ENCODE measurements at places on chromosomes 4 and X.

DNA sequence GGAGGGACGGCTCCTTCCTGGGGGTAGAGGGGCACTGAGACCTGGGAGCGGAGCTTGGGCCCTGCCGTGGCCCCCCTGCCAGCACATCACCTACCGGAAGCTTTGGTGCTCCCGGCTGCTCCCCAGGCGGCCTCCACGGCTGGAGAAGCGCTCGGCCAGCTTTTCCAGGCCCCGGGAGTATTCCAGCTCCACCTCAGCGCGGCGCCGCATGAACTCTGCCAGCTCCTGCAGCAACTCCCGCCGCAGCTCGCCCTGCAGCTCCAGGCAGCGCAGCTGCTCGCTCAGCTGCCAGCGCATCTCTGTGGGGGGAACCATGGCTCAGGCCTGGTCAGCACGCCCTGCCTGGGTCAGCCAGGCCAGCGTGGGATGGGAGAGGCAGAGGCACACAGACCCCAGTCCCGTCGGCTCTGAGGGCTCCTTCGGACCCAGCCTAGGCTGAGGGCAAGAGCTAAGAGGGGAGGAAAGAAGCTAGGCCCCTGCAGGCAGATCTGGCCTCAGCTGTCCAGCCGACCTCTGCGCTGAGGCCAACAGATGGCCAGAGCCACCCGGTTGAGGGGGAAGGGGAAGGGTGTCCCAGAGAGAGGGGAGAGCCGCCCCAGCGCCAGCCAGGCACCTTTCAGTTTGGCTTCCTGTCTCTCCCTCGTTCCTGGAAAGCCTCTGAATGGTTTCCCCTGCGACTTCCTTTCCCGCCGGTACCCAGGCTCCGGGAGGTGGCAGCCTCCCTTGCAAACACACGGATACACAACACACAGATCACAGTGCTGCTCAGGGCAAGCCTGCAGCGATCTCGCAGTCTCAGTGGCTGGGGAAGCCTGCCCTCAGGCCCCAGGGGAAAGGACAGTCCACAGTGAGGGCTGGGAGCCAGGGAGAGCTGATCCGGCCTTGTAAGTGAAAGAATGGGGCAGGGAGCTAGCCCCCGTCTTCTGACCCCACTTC lies 4.3 kb downstream of the ARHGAP4 start:
- DNase-seq: no peak

DNA sequence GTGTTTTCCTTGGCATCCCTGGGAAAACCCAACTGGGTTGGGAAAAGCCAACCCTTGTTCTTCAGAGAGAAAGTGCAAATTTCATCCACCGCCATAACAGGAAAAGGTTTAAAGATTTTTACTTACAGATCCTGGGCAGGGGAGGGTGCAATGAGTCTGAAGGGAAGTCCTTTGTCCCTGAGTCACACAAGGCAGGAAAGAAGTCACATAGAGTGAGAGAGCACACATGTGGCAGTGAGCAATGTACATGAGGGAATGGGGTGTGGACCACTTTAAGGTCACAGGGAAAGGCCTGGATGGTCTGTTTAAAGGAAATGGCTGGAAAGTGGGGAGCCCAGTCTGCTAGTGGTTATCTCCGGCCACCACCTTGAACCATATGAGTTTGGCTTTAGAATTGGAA lies 248.9 kb downstream of the HS3ST1 start:
- DNase-seq: no peak

DNA sequence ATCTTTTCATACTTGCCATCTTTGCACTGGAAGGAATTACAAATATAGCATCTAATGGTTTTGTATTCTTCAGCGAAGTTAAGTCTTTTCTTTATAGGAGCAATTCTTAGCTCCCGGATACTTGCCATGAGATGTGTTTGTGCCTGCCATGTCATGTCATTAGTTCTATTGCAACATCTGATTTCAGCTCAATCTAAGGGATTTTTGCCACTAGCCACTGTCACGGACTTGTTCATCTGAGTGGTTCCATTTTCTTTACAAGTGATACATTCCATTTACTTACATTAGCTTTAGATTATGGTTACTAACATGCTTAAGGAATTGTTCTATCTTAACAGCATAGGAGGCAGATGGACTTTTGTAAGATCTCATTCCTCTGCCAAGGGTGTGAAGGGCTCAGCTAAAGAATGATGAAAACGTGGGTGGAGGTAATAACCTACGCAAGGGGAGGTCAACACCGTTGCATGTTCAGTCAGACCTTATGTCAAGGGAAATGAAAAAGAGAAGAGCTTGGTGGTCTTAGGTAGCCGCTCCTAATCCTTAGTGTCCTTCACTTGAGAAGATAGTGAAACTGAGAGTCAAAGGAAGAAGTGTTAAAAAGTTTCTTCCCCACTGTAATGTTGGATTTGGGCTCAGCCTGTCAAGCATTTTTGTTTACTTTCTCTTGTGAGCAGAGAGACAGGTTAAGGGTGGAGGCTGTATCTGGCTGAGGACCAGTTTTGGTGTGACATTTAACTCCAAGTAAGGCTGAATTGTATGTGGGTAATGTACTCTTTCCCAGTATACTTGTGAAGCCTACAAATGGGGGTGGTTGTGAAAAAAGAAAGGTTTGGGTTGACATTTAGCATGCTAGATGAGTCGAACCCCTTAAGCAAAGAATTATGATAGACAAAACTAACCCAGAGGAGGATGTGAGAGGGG lies 3.6 kb upstream of the KLHL2 start:
- no peak for DNase-seq

DNA sequence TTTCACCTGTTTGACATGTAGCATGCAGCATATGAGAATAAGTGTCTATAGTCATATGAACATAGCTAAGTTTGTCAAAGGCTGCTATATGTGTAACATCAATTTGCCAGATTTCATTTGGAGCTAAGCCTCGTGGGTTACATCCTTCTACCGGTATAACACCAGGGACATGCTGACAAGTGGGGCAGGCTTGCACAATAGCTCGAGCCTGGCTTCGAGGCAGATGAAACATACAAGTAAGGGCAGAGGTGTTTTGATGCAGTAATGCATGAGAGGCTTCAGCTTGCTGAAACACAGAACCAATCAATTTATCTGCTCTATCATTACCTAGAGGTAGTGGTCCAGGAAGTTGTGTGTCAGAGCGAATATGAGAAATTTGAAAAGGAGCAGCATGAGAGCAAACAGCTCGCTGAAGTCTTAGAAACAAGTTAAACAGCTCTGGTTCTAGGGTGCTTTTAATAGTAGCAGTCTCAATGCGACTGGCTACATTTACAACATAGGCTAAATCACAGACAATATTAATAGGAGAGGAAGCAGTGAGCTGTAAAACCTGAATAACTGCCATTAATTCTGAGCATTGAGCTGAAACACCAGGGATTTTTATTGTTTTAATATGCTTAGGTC lies 14.9 kb upstream of the UGDH start:
- no peak for DNase-seq

DNA sequence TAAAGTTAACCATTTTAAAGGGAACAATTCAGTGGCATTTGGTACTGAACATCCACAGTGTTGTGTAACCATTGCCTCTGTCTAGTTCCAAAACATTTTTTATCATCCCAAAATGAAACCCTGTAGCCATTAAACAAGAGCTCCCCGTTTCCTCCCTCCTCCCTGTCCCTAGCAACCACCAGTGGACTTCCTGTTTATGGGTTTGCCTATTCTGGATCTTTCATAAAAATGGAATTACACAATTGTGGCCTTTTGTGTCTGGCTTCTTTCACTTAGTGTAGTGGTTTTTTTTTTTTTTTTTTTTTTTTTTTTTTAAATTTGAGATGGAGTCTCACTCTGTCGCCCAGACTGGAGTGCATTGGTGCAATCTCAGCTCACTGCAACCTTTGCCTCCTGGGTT lies 11.6 kb downstream of the RBMX2 start:
- no peak for DNase-seq

DNA sequence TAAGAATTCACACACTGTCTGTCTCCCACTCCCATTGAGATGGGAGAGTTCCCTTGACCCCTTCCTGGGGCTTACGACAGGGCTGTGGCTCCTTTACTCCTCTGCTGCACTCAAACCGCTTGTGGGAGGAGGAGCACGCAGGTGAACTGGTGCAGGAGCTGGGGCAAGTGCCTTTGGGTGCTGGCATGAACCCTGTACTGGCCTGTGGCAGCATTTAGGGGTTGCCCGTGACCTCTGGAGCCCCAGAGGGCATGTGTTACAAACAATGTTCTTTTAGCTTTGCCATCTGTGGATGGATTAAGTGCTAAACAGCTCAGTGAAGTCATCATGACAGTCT lies 21.8 kb upstream of the FTHL17 start:
- no peak for DNase-seq

DNA sequence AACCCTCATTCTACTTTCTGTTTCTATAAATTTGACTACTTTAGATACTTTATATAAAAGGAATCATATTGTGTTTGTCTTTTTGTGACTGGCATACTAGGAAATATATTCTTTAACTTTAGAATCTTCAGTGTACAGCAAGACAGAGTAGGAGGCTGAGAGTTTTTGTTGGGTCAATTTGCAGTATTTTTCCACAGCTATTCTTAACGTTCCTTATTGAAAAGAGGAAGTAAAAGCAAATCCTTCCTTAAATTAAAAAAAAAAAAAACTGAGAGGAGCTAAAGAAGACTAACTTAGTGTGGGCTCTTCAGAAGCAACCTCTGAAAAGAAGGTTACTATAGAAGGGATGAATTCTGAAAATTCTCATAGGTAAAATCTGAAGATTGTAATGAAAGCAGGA lies 1194.6 kb downstream of the ADGRL3 start:
- DNase-seq: no peak

Data from Right ventricle myocardium inferior (tissue), 1 donor.